Mesangial cell (primary cell): ENCODE measurements at places on chromosomes 3 and 15. TPM values are rescaled to one million over a fixed set of nuclear protein-coding genes. Genes with fewer than 3 reads are reported as not detected.

FOXB1 gene
- not detected in 2 replicates for total RNA-seq

NEK10 gene
- total RNA-seq, result under 0.01 and 0.33 TPM in 2 replicates

CHST14 gene
- total RNA-seq, result 23.6 and 34.0 TPM in 2 replicates

PLIN1 gene
- total RNA-seq, result 0.13 TPM in 1 of 2 replicates, not detected in the other

NR1I2 gene
- under 0.01 and 0.16 TPM in 2 replicates for total RNA-seq

TYRO3 gene
- 11.7 and 13.1 TPM in 2 replicates for total RNA-seq

TMEM266 gene
- under 0.01 and 0.25 TPM in 2 replicates for total RNA-seq

LRRC2 gene
- under 0.01 and 0.16 TPM in 2 replicates for total RNA-seq

SKOR1 gene
- 0.25 TPM in 1 of 2 replicates, not detected in the other for total RNA-seq

GPR160 gene
- total RNA-seq, result 1.5 and 1.6 TPM in 2 replicates

GOLGA8G gene
- not detected in 2 replicates for total RNA-seq

BHLHE40 gene
- total RNA-seq, result 99.7 and 113 TPM in 2 replicates
